ENCODE measurements at places on chromosomes 7 and 10.

- no peak for DNase-seq
These were observed 37.9 kb upstream of the PDGFA start for GRCh38 chr7:557558-557881.

GRCh38 chr10:80196270-80196949 is 8.9 kb downstream of the ANXA11 start:
- no peak for DNase-seq

DNA sequence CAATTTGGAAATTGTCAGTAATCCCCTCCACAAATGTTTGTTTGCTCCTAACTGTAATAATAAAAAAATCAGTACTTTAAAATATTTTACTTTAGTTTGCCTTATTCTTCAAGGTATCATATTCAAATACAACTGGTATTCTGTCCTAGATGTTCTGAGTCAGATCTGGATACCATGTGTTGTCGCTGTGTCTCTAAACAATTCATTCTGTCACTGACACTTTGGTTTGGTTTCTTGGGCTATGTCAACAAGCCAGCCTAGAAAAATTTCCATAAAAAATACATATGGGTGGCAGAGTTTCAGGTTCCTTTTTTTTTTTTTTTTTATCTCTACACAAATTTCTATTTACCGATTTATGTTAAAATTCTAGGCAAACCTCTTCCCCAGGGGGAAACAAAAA is 33.2 kb upstream of the SEMA3D start:
- no peak for DNase-seq

DNA sequence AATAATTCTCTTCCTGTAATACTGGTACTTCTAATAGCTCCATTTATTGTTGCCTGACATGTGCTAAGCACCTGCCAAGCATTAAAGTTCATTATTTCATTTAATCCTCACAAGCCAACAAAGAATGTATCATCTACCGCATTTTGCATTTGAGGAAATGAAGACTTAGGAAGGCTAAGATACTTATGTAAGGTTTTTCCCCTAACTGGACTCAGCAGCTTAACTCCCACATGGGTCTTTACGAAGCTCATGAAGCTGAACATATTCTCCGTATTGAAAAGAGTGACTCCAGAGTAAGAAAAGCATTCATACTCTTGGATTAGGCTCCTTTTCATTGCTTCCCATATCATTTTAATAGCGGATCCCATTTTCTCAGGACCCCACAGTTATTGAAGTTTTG is 155.7 kb upstream of the TMEM72 start:
- DNase-seq, result no peak

GRCh38 chr10:112583236-112583939 is 136.4 kb downstream of the VTI1A start:
- no peak for DNase-seq
